D341Med (cell line): ENCODE measurements at places on chromosomes 5 and 9.

- DNase-seq: no peak
Measured at GRCh38 chr9:8332331-8332650, 532.7 kb upstream of the DMAC1 start.

DNA sequence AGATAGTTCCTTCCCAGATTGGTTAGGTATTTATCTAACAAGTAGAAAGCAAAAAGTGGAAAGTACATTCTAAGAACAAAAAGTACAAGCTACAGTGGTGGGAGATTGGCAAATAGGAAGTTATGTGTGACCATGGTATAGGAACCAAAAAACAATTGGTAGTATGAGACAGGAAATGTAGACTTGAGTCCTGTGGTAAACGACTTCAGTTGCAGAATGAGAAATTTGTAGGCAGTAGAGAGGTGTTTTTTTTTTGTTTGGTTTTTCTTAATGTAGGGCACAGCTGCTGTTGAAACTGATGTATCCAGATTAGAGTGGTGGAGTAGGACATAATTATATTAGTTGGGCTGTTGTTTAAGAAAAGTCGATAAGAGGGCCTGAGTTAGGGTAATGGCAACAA, 72.0 kb downstream of the CCNH start:
- DNase-seq: no peak

DNA sequence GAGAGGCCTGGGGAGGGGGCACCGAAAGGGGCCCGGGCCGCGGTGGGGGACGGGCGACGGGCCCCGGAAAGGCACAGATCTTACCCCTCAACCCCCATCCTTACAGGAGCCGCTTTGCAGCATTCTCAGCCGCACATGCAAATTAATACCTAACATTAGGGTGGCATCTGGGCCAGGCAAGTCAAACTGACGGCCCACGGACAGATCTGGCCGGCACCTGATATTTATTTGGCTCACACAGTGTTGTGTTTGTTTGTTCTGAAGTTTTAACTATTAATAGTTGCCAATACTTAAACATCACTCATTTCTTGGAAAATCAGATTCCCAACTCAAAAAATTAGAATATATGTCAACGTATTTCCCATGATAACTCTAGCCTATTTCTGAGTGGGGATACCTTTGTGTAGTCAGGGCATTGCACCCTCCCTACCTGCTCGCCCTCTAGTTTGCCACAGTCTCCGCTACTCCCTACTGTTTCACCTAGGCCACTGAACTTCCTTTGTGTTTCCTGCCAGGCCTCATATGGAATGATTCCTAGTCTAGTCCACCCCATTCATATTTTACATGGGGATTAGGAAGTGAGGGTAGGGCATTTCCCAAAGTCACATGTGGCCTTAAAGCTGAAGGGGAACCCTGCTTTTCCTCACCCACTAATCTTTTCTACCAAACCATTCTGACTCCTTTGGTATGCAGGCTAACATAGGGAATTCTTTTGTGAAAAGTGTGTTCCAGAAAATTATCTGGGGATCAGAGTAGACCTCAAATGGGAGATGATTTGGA, 71.9 kb upstream of the LARP1 start:
- DNase-seq: no peak

DNA sequence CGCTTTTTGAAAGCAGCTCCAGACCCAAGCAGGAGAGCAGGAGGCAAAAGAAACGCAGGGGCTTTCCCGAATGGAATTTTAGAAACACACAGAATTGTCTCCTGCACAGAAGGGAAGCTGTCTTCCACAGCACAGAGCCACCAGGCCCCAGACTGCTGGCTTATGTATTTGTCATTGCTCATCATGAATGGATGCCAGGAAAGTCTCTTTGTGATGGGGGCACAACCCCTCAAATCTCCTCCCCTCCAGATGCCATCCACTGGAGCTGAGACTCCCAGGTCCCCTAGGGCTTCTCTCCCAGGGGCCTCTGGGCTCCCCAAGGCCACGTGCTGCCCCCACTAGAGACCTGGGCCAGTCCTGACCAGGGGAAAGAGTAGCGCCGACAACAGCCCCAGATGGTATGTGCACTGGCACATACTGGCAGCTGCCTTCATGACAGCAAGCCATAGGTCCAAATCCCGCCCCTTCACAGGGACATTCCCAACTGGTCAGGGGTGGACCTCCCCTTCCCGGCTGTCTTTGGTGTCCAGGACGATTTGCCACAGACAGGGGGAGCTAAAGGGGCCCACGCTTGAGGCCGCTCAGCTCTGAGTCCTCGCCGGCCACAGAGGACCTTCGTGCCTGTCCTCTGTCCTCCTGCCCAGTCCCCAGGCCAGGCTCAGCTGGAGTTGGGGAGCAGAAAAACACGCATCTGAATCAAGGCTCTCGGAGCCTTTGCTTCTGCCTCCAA, 127.8 kb downstream of the KCNIP1 start:
- no peak for DNase-seq

GRCh38 chr9:99820685-99821395, 845 bp upstream of the NR4A3 start:
- peak; percentile 36 for DNase-seq

DNA sequence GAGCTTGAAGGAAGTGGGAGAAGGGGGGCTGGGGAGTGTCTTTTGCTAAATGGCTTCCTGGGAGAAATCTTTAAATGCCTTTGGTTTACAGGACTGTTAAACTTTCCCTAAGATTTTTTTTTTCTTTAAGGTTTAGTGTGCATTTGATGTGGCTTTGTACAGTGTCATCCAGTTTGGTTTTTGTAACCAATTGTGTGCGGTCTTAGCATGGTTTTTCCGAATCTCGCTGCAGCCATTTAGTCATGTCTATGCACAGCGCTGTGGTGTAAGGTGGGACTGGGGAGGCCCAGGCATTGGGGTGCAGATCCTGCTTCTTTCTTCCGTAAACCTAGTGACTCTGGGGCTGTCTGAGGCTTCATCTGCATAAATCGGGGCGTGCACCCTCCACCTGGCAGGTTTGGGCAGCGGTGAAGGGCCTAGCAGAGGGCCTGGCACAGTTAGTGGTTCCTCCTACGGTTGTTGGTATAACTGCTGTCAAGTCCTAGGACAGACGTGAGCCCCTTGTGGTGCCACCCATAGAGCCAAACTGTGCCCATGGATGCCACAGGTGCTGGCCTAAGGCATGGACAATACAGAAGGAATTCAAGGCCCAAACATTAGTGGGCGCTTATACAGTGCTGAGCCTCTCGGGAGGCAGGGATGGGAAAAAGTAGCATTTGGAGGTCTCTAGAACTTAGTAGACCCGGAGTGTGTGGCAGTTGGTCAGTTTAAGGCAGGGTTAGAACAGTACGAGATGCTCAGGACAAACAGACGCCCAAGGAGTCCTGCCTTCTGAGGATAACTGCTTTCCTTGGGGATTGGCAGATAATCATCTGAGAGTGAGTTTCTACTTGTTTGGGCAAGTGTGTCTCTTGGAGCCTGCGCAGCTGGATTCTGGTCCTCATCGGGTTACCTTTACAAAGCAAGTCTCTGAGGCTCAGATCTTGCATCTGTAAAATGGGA, 1.5 kb downstream of the PRRC2B start:
- no peak for DNase-seq

DNA sequence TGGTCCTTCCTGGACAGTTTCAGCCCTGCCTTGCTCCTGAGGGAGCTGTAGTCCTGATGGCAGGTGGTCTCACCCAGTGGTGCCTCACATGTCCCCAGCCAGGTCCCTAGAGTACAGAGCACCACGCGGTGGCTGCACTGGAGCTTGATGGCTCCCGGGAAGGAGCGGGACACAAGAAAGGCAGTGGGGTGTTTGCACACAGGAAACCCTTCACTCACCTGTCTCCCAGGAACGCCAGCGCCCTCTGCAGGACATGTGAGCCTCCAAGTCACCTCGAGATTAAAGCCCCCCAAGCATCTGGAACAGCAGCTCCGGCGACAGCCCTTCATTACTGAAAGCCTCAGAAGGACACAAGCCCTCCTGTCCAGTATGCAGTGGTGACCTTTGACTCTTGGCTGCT, 19.9 kb upstream of the TMEM250 start:
- peak; percentile 69 for DNase-seq

DNA sequence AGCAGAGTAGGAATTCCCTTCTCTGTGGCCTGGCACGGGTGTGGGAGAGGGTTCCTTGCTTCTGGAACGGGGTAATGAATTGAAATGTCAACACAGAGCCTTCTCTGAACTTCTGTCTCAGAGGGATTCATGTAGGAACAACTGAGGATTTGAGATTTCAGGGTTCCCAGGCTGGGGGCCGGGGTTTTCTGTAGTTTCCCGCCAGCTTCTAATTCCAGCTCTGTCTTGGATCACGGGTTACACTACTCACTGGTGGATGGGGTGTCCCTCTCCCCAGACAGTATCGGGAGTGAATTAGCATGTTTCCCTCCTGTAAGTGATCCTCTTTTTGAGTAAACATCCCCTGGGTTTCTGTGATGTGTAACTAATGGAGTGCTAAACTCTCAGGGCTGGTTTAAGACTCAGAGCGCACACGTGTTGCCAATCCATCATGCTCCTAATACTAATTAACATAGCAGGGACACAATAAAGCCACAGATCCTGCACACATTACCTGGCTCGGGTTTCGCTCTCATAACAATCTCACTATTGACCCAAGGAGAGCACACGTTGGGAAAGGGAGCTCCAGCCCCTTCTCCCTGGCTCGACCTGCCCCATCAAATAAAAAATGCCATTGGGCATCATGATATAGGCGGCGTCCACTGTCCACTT, 18.1 kb upstream of the DMRT2 start:
- no peak for DNase-seq

DNA sequence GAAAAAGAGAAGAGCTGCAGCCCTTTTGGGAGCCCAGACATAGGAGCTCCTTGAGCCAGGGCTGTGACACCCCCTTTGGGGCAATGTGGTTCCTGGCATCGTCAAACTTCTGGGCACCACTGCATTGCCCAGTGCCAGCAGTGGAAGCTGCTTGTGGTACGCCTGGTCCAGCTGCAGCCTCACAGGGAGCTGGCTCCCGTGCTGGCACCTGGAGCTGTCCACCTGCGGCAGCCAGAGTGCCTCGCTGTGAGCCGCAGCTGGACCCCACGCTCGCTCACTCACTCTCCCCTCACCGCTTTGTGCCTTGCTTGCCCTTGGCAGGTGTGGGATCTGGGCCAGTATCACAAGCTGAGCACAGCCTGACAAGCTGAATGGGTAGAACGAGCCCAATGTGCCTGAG, 1150.8 kb upstream of the CDH6 start:
- no peak for DNase-seq

DNA sequence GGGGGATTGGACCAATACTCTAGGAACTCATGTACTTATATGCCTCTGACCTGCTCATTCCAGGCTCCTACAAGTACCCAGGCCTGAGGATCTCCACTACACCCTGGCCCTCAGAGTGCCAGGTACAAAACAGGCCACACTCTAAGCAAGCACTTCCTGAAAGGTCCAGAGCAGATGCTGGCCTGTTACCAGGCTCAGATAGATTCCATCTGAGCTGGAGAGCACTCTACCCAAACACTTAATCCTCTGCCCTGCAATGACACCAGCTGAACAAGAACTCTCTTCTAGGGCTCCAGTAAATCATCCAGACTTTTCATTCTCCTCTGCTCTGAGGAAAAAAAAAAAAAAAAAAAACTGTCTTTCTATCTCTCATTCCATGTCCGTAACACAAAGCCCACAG, 2.9 kb downstream of the P4HA2 start:
- DNase-seq: no peak

GRCh38 chr5:51172903-51173626, 210.2 kb upstream of the ISL1 start:
- peak; percentile 57 for DNase-seq

DNA sequence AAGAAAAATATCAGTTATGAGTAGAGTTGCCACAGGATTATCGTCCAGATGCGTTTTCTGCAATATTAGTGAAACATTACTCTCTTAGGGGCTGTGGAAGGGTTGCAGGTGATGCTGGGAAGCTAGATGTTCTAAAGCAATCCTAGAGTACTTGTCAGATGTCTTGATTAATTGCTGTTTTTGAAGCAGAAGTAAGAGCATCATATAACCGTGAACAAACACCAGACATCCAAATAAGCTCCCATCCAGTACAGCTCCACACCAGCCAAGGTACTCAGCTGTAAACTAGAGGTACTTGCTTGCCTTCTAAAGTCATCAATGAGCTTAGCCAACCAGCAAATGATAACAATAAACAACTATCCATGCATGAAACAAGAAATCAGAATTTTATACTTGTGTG, 131.1 kb downstream of the ST8SIA4 start:
- no peak for DNase-seq

DNA sequence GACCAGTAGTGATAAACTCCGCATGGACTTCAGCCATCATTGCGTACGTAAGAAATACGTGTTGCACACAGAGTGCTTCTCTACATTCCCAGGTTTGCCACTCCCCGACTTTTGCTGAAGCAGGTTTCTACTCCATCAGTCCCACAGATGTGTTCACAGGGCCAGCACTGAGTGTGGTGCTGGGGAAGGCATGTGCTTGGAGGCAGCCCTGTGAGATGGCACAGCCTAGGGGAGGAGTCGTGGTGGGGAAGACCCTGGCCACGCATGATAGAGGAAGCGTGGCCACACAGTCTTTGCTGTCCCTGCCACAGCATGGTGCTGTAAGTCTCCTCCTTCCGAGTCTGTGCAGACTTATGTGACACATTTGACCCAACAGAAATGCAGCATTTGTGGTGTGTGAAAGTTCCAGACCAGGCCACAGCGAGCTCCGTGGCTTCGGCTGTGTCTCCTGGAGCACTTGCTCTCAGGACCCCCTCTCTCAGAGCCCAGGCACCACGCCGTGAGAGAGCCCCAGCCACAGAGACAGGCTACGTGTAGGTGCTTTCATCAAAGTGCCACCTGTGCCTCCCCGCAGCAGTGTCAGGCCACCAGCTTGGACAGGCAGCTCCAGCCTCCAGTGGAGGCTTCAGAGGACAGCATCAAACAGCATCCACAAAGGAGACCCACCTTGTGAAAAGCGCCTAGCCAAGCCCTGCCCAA, 197.8 kb downstream of the AUH start:
- DNase-seq: no peak

- no peak for DNase-seq
Measured at GRCh38 chr9:93864840-93865239, 90.3 kb downstream of the BARX1 start.

DNA sequence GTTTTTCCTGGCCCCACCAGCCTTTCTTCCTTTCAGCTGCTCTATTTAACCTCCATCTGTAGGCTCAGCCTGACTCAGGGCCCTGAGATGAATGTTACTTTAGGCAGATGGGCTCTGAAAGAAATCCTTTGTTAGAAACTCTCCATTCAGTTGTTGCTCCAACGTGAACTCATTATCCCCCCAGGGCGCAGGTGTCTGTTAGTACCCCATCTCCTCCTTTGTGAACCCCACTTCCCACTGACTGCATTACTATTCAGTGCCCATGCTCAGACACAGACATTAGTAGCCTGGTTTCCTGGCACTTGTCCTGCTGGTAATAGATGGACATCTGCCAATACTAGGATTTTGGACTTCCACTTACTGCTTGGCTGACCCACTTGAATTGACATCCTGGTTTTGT, 1271.6 kb downstream of the PTPRD start:
- DNase-seq: peak; percentile 11

GRCh38 chr5:127006744-127007143, 23.6 kb downstream of the MARCHF3 start:
- no peak for DNase-seq

- DNase-seq: no peak
Measured at GRCh38 chr5:133847886-133848285, 120.5 kb downstream of the C5orf15 start.
